Fibroblast of the aortic adventitia (primary cell): ENCODE measurements at places on chromosomes 13 and 19. TPM values are rescaled to one million over a fixed set of nuclear protein-coding genes. Genes with fewer than 3 reads are reported as not detected.

- no peak for DNase-seq
These were observed 153.8 kb downstream of the KCTD12 start for GRCh38 chr13:76732367-76732766.

DNA sequence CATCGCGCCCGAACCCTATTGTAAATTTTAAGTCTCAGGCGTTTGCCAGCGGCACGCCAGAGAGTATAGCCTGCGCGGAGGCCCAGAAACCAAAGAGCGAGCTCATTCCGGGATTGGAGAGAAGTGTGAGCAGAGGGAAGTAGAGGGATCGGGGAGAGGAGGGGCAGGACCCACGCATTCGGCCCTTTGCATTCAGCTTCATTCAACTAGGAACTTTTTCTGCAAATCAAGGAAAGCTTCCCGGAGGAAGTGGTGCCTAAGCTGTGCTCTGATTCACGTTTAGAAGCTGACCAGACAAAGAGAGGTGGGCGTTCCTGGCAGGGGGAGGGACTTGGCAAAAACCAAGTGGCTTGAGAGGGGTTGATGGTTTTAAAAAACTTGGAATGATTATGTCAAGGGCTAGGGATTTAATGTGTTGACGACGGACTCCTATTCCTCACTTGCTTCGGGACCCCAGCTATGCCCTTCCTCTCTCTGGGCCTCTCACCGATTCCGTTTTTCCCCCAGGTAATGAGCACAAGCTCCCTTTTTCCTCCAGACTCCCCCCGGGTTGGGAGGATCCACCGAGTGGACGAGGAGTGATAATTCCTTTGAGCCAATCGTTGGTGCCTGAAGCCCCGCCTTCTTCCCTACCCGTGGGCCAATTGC lies 811 bp upstream of the PRMT1 start:
- DNase-seq, result peak; percentile 97

The NTF4 gene
- total RNA-seq, result not detected in 2 replicates

DNA sequence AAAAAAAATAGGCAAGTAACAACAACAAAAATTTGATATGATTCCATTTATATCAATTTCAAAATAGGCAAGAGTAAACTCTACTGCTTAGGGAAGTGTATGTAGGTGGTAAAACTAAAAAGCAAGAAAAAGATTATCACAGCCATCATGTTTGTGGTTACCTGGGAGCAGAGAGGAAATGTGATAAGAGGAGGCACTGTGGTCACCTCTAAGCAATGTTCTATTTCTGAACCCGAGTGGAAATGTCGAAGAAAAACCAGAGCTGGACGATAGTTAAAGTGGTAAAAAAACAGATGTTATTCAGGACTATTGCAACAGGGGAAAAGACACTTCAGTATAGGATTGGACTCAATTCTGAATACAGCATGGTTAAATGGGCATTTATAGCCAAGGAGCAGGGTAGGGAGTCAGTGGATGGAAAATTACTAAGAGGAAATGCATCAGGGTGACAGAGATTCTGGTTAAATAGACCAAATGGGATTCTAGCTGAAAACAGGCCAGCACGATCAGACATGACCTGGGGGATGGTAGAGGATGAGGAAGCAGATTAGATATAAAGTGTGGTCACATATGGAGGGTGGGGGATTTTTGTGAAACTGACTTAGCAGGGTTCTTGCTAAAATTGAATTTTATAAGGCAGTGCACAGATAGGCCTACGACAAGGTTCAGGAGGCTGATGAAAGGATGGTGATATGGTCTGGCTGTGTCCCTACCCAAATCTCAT lies 6.0 kb upstream of the TEX30 start:
- no peak for DNase-seq

The CYP2A6 gene
- total RNA-seq, result not detected in 2 replicates

GRCh38 chr13:27960362-27961226 lies 8.5 kb downstream of the CDX2 start:
- DNase-seq, result no peak

GRCh38 chr13:109592770-109593169 lies 193.6 kb downstream of the IRS2 start:
- DNase-seq, result no peak

The ZNF626 gene
- total RNA-seq, result 7.1 and 18.9 TPM in 2 replicates

DNA sequence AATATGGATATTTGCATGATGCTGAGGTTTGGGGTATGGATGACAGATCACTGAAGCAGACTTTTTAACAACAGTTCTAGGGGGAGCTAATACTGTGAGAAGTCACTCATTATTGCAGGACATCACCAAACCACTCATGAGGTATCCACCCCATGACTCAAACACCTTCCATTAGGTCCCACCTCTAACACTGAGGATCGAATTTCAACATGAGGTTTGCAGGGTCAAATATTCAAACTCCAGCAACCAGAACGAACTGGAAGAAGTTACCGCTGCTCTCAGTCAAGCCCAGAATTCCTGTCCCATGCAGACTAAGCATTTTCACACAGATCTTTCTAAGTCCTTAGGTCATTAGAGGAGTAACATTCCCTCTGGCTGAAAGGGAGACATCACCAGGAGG lies 758.9 kb downstream of the UQCRFS1 start:
- peak; percentile 39 for DNase-seq

DNA sequence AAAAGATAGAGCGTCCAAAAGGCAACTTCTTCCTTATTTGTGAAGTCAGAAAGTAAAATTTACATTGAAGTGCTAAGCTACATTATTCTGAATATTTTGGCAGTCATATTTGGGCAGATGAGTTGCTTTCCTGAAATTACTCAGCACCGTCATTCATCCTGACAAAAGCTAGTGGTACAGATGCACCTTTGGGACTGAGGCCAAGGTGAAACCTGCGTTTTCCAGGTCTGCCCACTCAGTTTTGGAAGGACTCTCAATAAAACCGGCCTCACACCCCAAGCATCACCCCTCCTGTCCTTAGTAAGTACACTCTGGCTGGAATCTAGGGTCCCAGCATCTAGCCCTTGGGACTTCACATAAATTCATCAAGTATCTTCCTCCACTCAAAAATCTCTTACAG lies 187.5 kb downstream of the TM9SF2 start:
- DNase-seq, result no peak

The SMAD9 gene
- 8.2 and 17.6 TPM in 2 replicates for total RNA-seq

- no peak for DNase-seq
These were observed 92.9 kb upstream of the ARHGEF7 start for GRCh38 chr13:111022241-111022640.

DNA sequence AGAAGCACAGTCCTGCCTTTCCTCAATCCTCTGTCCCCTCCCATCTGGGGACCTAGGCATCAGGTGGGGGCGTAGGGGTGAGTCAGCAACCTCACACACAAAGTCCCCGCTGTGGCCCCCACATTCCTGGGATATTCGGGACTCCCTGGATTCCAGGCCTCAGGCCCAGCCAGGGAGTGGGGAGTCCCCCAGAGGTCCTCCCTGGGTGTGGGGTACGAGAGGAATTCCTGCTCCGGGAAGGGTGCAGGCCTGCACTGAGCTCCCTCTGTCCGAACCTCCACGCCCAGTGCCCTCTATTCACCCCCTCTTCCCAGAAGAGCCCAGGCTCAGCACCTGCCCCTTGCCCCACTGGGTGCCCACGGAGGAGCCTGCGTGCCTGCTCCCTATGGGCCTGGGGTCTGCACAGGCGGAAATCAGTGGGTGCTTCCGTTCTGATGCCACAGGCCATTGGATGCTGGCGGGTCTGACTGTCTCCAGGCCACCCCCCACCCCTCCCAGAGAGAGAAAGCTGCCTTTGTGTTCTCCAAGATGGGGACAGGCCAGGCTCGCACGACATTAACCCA lies 3.4 kb downstream of the CADM4 start:
- DNase-seq, result no peak

- no peak for DNase-seq
These were observed 7.2 kb downstream of the FAM216B start for GRCh38 chr13:42788601-42789000.

DNA sequence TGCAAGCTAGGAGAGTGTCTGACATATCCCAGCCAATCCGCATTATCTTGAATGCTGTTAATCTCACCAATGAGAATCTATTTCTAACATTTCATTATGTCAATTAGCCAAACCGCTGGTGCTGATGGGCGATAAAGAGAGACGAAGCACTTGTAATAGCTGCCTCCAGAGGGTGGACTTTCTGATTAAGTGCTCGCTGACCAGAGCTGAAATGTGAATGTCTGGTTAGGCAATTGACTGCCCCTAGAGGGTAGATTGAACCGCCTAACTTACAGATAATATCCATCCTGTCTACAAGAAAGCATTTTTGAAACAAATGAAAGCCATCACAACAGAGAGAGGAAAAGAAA lies 552 bp upstream of the GRWD1 start:
- DNase-seq, result peak; percentile 96

The GARIN5A gene
- not detected in 2 replicates for total RNA-seq

The CFD gene
- total RNA-seq, result 25.8 and 161 TPM in 2 replicates

DNA sequence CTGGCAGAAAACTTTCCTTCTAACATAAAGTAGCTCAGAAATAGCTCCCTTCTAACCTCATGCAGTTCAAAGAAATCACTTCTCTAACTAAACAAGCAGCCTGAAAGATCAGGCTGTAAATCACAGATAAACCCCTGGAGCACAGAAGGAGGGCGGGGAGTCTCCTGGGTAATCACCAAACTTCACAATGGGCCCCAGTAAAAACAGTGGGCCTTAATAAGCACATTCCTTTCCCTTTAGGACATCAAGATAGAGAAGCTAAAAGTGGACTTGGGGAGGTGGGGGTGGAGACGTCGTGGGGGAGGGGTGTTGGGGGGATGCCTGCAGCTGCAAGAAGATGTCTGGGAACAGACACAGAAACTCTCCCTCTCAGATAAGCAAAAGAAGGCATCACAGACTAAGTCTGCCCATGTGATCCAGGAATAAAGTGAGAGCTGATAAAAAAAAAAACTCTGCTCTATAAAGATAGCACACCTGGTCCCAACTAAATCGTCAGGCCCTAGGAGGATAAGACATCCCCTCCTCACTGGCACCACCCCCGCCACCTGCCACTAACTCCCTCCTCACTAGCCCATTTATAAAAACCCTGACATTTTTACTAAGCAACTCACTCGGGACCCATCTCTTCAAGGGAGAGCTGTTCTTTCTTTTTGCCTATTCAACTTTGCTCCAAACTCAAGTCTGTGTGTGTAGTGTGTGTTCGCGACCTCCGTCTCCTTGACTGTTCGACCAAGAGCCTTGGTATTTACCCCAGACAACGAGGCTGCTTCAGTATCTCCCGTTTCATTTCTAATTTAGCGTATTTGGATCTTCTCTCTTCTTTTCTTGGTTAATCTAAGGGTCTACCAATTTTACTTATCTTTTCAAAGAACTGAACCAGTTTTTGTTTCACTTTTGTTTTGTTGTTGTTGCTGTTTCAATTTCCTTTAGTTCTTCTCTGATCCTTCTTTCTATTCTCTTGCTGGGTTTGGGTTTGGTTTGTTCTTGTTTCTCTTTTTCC lies 31.7 kb downstream of the DNAJC15 start:
- DNase-seq, result peak; percentile 90

The KATNAL1 gene
- total RNA-seq, result 38.7 and 61.2 TPM in 2 replicates

GRCh38 chr19:28377077-28377476 lies 835.9 kb downstream of the UQCRFS1 start:
- peak; percentile 35 for DNase-seq

DNA sequence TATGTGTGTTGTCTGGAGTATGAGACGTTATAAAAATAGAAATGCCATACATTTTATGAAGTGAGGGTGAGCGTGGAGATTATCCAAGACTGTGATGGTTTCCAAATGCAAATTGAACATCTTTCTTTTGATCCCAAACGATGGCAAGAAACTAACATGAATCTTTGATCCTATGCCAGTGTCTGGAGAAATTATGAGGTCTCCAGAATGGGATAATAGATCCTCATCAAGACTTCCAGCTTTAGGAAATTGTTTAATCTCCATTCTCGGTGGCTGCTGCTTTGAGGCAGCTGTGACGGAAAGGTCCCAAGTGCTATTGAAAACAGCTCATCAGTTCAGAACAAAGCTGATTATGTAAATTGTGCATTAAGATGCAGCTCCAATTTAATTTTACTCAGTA lies 30.8 kb downstream of the CBY2 start:
- DNase-seq, result no peak

DNA sequence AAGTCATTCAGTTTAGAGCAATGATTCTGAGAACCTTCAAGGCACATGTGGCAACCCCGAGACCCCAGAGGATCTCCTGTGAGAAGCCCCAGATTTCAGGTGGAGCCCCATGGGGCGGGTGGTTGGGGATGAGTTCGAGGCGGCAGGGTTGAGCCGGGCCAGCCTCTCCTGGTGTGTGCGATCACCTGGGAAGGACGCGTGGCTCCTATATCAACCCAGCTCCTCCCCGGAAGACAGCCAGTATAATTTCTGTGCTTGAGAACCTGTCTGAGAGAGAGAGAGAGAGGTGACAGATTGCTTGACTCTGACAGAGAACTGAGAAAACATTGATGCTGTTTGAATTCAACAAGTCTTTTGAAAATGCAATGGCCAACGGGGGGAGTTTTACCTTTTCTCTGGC lies 89.0 kb downstream of the TEX29 start:
- DNase-seq, result no peak

The ZNF132 gene
- total RNA-seq, result 9.2 and 10.8 TPM in 2 replicates

DNA sequence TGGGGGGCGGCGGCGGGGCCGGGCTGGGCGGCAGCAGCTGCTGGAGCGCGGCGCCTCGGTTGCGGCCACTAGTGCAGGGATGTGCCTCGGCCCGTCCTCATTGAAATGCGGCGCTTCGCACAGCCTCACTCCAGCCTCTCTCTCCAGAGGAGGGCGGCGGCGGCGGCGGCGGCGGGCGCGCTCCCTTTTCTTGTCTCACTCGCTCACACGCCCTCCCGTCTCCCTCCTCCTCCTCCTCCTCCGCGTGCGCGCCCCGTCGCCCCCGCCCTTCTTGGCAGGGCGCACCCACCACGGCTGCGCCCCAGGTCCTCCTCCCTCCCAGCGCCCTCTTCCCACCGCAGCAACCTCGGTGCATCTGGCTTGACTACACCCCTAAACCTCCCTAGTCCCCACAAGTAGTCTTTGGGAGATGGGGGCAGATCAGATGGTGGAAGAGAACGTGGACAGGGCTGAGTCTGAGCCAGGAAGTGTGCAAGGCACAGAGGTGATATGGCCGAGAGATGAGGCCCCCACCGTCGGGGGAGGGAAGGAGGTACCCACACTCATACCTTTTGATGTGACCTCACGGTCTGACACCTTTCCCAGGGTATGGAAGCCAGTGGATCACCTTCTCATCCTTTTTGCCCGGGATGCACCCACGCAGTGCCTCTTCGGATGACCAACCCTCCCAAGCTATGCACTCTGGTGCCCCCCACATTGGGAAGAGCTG lies at the start of gene DCLK1:
Gene DCLK1, minus strand, starts transcription at position 161 of the 709 bp plus-strand sequence.
- peak; percentile 77 for DNase-seq

The FCER2 gene
- total RNA-seq, result not detected in 2 replicates

DNA sequence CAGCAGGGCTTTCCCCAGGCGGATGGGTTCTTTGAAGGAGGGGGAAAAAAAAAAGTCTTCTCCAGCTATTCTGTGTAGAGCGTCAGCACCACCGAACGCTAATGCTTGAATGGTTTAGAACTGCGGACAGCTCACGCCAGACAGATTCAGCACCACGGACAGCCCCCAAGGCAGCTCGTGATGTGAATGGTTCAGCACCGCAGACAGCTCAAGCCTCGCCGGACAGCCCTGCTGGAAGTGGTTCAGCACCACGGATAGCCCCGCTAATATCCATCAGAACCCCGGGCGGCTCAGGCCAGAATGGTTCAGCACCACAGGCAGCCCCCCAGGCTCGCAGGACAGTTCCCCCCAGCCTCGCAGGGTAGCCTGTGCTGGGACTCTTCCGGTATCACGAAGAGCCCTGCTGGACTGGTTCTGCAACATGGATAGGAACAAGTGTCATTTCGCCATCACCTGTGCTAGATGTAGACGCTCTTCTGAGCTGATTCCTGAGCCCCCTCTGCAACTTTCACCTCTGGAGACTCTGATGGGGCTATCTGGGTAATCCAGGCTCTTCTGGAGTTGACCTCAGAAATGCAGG lies 4.9 kb upstream of the SMIM17 start:
- peak; percentile 51 for DNase-seq
